Coronary artery (tissue), 2 donors: ENCODE measurements at places on chromosomes 12 and 14.

DNA sequence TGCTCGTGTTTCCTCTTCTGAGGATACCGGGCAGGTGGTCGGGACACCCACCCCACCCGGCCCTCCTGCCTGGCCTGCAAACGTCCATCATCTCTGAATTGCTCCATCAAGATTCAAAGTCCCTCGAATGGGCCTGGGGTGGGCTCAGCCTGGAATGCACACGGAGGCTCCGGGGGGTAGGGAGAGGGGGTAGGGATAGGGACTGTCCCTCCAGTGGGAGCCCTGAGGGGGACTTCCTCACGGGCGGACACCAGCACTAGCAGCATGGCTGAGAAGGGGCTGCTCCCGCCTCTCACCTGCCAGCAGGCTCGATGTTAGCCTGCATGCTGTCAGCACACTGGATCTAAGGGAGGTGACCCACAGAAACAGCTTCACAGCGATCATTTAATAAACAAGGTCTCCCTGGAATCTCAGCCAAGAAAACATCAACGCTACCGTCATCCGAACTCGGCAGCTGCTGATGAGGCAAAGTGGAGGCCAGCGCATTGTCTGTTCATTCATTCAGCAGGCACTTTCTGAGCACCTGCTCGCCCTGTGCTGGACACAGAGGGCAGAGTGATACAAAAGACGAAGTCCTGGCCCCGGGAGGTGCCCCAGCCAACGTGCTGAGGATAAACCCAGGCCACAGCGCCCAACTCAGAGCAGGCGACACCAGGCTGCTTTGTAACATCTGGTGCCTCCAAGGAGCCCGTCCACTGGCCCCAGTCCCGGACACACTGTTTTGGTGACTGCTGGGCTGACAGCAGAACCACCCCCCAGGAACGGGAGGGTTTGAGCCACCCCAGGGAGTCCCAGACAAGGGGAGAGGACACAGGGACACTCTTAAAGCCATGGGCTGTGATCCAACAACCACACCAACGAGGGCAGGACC is 6.3 kb downstream of the TMEM179 start:
- DNase-seq = no peak

DNA sequence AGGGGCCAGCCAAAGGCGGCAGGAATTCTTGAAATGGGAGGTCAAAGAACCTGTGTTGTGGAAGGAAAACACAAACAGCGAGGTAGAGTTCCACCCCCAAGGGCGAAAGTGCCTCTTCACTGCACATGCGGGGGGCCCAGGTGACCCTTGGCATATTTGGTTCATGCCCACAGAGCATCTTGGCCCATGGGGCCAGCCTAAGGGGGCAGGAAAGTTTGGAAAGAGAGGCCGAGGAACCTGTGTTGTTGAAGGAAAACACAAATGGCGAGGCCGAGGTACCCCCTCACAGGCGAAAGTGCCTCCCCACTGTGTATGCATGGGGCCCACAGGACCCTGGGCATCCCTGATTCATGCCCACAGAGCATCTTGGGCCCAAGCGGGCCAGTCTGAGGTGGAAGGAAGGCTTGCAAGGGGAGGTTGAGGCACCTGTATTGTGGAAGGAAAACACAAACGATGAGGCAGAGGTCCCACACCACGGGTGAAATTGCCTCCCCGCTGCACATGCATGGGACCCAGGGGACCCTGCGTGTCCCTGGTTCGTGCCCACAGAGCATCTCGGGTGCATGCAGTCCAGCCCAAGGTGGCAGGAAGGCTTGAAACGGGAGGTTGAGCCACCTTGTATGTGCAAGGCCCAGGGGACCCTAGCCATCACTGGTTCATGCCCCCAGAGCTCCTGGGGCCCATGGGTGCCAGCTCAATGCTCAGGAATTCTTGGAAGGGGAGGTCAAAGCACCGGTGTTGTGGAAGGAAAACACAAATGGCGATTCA is 384.1 kb downstream of the ALG10 start:
- peak; percentile 58 for DNase-seq

DNA sequence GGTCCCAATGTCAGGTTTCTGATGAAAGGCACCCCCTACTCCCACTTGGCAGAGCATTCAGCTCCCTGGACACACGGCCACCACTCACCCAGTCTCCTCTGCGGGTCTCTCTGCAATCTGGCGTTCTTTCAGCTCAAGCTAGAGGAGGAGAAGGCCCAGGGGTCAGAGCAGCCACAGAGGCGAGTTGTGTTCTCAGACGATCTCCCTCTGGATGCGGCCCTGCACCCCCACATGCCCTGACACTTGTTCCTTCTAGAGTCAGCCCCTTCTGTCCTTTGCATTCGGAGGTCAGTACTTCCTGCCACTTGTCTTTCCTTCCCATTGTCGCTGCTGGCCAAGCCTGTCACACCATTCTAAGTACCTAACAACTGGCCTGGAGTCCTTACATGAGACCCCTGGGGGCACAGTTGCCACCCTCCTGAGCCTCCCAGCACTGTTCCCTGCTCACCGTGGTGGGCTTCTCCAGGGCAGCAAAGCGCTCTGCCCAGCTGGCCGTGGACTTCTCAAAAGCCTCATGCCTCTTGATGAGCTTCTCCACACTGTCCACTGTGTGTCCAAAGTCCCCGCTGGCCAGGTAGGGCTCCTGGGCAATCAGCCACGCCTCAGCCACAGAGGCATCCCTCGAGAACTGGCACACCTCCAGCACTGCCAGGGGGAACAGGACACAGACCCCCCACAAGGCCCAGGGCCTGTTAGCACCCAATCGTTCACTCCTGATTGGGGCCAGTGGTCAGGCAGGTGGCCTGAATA is 63.2 kb downstream of the PLEKHG3 start:
- DNase-seq = no peak

- DNase-seq = no peak
Measured at GRCh38 chr12:71014180-71014785, 93.7 kb upstream of the PTPRR start.

- DNase-seq = no peak
Measured at GRCh38 chr14:104789752-104790743, 5.5 kb downstream of the AKT1 start.

DNA sequence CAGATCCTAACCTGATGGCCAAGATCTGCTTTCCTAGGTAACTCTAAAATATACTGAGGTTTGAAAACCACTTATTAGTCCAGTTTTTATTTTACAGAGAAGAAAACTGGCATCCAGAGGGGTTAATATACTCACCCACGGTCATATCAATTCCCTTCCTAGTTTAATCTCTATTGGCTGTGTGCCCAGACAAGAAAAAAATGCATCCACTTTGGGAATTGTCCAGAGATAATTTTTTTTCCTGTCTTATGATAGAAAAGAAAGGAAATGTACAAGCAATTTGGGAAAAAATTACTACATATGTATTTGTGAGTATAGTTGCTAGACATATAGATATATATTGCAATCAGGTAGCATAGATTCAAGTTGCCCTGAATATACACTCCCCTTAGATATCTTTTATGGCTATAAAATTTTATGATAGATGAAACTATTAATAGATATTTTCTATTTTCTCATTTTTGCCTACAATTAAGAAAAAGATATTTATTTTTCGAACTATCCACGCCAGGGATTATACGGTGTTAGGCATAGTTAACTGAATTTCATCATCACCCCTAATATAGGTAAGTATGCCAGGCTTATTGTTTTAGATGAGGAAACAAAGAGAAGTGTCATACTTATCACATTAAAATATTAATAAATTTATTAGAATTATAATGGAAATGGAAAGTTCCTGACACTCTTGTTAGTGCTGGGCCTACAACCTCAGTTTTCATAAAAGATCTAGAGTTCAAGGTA is 100.5 kb upstream of the SLC38A2 start:
- DNase-seq = no peak

GRCh38 chr14:68807987-68808386 is 15.1 kb upstream of the ZFP36L1 start:
- peak; percentile 71 for DNase-seq

- DNase-seq = no peak
Measured at GRCh38 chr12:132211816-132212215, 67.6 kb downstream of the NOC4L start.

- peak; percentile 26 for DNase-seq
Measured at GRCh38 chr14:104245075-104245474, 106.7 kb downstream of the KIF26A start.

DNA sequence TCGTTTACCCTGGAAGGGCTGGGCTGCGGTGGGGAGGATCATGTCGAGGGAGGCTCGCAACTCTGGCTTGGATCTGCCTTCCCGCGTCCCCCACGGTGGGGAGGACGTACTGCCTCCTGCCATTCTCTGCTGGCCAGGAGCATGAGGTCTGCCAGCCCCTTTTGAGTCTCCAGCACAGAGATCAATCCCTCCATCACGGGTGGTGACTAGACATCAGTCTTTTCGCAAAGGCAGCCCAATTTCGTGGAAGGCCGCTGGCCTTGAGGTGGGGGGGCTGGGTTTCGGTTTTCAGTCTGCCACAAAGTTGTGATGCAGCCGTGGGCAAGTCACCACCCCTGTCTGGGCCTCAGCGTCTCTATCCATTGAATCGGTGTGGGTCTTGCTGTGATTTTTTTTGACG is 62.2 kb downstream of the PRMT8 start:
- peak; percentile 62 for DNase-seq

DNA sequence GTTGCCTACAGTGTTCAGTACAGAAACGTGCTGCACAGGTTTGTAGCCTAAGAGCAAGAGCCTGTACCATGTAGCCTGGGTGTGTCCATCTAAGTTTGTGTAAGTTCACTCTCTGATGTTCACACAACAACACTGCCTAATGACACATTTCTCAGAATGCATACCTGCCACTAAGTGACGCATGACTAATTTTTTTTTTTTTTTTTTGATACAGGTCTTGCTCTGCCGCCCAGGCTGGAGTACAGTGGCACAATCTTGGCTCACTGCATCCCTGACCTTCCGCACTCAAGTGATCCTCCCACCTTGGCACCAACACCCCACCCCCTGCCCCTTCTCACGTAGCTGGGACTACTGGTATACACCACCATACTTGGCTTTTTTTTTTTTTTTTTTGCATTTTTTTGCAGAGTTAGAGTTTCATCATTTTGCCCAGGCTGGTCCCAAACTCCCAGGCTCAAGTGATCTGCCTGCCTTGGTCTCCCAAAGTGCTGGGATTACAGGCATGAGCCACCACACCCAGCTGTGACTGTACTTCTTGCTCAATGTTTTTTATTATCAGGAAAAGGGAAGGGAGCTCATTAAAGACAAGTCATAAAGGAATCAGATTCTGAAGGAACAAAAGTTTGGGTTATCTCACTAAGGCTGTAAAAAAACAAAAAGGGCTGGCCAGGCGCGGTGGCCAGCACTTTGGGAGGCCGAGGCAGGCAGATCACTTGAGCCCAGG is 10.0 kb upstream of the CDC42BPB start:
- no peak for DNase-seq

DNA sequence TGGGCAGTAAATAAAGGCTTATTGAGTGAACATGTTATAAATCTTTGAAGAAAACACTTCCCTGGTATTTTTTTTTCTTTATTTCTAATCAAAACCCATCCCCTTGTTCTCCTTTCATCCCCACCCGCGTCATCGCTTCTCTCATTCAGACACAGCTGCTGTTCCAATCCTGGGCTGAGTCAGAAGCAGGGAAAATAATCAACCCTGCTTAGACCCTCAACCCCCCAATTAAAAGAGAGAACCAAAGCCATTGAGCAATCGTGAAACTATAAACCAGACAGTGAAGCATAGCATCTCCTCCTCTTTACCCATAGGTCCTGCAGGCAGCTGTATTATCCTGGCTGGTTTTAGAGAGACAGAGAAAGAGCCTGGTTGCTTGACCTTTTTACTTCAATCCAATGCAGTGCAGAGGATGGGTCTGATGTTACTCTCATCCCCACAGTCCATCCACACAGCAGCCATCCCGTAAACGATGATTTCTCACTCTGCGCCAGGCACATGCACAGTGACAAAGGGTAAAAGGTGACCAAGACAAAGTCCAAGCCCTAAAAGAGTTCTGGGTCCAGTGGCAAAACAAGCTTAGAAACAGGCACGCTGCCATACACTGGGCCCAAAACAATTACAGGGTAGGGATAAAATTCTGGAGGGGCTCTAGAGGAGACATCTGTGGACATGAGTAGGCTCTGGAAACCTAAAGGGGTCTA is 238.3 kb downstream of the GALC start:
- DNase-seq = no peak

GRCh38 chr12:7339675-7340074 is 35.8 kb downstream of the ACSM4 start:
- no peak for DNase-seq

- no peak for DNase-seq
Measured at GRCh38 chr12:109864916-109865315, 15.4 kb downstream of the GLTP start.

DNA sequence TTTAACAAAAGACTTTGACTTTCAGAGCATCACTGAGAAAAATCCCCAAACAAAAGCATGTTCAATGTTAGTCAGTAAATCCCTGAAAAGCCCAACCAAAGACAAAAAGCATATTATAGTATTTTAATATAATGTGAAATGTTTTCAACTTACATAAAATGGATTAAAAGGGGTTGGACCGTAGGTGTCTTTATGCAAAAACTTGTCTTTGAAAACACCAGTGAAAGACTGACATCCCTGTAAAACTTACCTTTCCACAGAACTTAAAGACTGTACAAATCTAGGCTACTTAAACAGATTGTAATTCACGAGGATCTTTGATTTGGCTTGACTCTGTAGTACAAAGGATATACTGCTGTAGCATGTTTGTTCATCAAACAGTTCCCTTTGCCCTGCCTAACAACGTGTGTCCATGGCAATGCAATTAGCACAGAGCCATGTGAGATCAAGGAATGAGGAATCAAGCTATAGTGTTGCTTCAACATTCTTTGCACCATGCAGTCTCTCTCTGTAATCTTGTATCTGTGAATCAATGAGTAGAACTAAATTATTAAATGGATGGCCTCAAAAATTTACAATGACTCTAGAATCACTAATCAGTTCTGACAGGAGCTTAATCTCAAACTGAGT is 138.5 kb upstream of the SYT1 start:
- DNase-seq = no peak

DNA sequence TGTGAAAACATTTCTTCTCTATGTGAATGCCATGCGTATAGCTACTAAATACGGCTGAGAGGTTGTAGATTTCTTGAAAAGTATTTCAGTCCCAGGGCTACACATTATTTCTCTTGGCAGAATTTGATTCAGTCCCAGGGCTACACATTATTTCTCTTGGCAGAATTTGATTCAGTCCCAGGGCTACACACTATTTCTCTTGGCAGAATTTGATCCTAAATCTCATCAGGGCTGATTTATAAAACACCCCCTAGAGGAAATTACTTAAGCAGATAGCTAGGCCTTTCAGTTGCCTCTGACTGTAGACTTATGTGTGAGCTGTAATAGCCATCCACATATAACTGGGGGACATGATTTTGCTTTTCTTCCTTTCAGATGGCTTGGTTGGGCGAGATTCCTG is 50.4 kb downstream of the AK7 start:
- no peak for DNase-seq

DNA sequence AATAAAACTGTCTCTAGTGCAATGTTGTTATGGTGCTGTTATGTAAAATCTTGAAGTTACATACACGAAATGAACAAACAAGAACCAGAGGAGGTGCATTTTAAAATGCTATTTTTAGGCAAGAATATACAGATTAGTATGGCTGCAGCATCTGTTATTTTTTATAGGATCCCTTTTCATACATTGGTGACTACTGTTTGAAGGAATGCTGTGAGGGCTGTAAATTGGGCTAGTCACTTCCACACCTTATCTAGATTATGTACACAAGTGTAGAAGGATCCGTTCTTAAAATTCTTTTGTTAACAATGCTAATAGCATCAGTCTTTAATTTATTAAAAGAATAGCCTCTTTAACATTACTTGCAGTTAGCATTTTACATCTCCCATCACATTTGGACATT is 284.3 kb upstream of the MDGA2 start:
- no peak for DNase-seq
